Tibial artery (tissue), 4 donors: ENCODE measurements at places on chromosomes 7 and 10.

- DNase-seq: no peak
Observed at GRCh38 chr10:96339956-96340904, 18.6 kb downstream of the OPALIN start.

DNA sequence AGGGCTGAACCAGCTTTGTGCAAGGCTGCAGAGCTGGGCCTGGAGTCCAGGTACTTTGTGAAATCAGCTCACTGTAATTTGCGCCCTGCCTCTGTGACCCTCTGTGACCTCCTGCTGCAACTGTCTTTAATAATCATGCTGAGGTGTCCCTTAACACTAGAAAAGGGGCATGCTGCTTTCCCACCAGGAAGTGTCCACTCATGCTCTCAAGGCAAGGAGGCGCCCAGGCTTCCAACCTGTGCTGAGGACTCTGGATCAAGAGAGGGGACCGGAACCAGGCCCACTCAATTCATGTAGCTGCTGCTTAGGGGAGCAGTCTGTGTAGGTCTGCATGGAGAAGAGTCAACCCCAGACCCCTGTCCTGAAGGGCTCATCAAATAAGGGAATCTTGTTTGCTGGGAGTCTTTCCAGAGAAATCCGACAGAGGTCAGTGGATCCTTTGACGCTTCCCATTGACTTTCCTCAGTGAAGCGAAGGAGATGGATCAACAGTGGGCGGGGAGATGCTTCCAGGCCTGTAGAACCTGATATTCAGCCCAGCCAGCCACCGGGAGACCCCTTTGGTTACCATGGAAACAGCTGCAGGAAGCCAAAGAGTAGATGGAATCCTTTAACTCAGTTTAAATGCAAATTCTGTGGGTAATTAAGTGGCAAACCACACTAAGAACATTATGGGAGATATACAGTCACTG lies 945.9 kb downstream of the GRID1 start:
- DNase-seq: no peak

- DNase-seq: no peak
Observed at GRCh38 chr10:3723766-3724165, 61.2 kb downstream of the KLF6 start.

GRCh38 chr10:10128387-10128786 lies 889.3 kb upstream of the CELF2 start:
- DNase-seq: no peak

GRCh38 chr10:62188021-62188616 lies 80.5 kb downstream of the RTKN2 start:
- no peak for DNase-seq

GRCh38 chr10:23693925-23694324 lies 255.1 kb downstream of the OTUD1 start:
- no peak for DNase-seq

DNA sequence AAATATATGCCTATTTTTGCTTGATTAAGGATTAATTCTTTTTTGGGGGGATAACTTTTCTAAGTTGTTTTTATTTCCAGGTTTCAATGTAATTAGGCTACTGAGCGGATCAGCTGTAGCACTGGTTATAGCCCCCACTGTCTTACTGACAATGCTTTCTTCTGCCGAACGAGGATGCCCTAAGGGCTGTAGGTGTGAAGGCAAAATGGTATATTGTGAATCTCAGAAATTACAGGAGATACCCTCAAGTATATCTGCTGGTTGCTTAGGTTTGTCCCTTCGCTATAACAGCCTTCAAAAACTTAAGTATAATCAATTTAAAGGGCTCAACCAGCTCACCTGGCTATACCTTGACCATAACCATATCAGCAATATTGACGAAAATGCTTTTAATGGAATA lies 1.0 kb downstream of the LRRTM3 start:
- DNase-seq: no peak

GRCh38 chr7:41199136-41199535 lies 503.8 kb downstream of the INHBA start:
- DNase-seq: no peak

DNA sequence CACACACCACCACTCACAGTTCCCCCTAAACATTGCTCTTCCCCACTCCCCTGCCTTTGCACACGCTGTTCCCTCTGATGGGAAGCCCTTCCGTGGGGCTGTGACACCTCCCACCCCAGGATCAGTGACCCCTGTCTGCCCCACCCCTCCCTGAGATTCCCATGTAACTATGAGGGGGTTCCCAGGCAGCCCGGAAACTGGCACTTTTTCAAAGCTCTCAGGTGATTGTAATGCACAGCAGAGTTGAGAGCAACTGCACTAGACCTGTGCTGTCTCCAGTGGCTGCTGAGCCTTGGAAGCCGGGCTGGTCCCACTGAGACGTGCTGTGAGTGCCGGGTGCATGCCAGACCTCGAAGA lies 29.8 kb downstream of the GPRIN2 start:
- DNase-seq: peak; percentile 17

- no peak for DNase-seq
Observed at GRCh38 chr7:22579961-22580360, 80.0 kb upstream of the STEAP1B start.

DNA sequence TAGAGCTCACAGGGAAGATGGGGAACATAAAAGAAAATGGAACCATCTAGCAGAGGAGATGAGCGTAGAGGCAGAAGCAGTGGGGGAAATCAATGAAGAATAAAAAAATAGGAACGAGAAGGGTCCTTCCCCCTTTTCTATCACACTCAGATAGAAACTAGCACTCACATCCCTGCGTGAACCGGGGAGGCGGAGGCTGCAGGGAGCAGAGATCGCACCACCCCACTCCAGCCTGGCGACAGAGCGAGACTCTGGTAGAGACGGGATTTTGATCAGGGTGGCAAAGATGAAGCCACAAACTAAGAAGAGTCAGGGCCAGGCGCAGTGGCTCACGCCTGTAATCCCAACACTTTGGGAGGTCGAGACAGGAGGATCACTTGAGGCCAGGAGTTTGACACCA lies 64.7 kb upstream of the ECHDC3 start:
- no peak for DNase-seq

GRCh38 chr10:125158601-125159485 lies 1.5 kb downstream of the CTBP2 start:
- peak; percentile 53 for DNase-seq

DNA sequence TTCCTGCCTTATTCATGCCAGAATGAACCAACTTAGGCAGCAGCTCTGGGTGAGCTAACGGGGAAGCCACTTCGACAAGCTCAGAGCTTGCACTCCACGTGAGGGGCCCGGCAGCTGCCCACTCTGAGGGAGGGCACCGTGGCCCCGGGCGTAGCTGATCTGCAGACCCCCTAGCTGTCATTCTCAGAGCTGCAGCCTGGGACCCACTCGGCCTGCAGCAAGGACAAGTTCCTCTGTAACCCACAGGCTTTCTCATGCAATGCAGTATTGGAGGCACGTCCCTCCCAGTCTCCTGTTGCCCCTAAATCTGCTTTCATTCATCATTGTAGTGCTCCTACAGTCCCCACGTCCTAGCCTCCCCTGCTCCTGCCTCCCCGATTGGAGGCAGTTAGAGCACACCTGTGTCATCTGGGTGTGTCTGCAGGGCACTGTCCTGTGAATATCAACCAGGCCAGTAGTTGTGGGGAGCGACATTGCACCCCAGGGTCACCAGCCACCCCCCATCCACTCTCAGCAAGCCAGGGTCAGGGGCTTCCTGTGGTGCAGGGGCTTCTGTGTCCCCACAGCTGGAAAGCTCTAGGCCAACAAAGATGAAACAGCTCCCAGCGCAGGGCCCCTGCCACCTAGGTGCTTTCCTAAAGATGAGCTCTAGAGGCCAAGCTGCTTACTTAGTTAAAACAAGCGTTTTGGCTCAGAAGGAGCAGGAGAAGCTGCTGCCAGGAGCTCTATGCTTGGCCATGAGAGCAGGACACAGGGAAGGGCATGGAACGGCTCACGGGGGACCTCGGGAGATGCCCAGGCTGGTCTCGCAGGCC lies 333.6 kb downstream of the ADARB2 start:
- DNase-seq: no peak

- no peak for DNase-seq
Observed at GRCh38 chr10:33045421-33045820, 87.4 kb upstream of the ITGB1 start.

GRCh38 chr7:151308791-151309190 lies 32.8 kb upstream of the NUB1 start:
- DNase-seq: no peak

DNA sequence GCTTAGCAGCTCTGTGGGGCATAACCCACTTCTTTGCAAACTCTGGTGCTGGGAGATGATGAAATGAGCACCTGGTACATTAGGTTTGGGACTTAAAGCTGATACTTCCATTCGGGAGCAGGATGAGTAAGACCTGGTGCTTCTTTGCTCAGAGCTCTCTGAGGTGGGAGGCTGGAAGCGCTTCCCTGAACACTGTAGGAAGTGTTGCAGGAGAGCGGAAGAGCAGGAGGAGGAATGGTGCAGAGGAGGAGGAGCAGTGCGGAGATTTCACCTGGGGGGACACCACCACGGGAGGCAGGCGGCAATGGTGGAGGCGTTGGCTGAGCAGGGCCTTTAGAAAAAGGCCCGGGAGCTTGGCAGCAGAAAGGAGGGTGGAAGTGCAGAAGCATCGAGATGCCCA lies 142.5 kb downstream of the MGMT start:
- no peak for DNase-seq

DNA sequence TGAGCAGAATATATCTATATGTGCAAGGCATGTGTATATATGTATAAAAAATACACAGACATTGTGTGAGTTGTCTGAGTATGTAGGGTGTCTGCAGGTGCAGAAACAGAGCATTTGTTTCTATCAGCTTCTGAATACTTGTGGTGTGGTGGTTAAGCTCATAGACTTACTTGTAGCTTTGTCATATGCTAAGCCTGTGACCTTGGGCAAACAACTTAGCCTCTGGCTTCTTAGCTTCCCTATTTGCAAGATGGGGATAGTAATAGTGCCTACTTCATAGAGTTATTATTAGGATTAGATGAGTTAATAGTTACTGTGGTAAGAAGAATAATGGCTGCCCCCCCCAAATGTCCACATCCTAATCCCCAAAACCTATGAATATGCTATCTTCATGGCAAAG lies 28.2 kb upstream of the PAX2 start:
- no peak for DNase-seq

GRCh38 chr7:49037346-49038210 lies 113.2 kb downstream of the CDC14C start:
- DNase-seq: no peak

DNA sequence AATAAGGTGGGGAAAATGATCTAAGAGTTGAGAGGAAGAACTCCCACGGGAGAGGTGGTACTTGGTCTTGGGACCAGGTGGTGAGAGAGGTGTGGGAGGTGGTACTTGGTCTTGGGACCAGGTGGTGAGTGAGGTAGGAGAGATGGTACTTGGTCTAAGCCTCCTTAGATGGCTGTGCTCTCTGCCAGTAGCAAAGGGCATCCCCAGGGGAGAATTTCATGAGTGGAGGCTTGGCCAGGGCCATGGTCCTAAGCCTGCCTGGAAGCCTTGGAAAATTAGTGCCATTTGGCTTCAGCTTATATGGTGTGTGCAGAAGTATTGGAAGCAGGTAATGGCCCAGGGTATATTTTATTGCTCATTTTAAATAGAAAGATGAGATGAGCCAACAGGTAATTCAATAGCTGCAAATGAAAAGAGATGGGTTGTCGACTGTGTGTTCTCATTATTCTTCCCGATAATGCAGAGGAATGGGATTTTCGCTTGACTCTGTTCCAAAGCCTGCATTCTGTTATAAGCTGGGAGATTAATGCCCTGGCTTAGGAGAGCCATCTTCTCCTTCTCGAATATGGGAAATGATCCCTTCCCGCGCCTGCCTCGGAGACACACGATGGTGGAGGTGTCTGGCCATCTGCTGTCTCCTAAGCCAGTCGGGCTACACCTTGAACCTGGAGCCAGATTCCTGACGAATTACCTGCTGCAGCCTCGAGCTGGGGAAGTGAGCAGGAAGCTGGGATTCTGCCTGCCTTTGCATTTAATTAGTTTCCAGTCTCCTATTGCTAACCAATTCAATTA lies 287.8 kb downstream of the GALNT17 start:
- DNase-seq: no peak

DNA sequence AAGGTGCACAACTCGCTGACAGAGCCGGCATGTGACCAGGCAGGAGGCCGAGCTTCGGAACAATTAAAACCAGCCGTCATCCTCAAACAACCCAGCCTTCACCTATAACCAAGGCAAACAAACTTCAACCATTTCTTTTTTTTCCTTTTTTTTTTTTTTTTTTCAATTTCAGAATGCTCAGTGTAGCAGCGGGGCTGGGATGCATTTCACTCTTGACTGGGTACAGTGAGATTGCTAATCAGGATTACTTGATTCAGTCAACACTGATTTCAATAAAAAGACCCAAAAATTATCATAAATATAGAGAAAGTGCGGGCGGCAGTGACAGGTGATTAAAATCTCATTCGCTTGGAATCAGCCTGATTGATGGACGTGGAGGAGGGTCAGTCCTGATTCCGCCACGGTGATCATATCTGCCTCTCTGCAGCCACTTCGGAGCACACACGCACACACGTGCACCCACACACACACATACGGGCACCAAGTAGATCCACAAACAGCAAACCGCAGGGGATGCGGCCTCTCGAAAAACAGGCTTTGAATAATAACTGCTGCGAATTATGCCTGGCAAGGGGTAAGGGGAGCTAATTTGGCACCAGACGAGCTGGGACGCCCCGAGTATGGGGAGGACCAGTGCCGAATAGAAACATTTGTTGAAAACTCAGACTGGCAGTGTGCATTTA lies 31.2 kb downstream of the EBF3 start:
- no peak for DNase-seq

- no peak for DNase-seq
Observed at GRCh38 chr10:110613341-110613995, 30.7 kb upstream of the RBM20 start.

GRCh38 chr7:63027075-63027474 lies 971.6 kb upstream of the ZNF722 start:
- DNase-seq: no peak

DNA sequence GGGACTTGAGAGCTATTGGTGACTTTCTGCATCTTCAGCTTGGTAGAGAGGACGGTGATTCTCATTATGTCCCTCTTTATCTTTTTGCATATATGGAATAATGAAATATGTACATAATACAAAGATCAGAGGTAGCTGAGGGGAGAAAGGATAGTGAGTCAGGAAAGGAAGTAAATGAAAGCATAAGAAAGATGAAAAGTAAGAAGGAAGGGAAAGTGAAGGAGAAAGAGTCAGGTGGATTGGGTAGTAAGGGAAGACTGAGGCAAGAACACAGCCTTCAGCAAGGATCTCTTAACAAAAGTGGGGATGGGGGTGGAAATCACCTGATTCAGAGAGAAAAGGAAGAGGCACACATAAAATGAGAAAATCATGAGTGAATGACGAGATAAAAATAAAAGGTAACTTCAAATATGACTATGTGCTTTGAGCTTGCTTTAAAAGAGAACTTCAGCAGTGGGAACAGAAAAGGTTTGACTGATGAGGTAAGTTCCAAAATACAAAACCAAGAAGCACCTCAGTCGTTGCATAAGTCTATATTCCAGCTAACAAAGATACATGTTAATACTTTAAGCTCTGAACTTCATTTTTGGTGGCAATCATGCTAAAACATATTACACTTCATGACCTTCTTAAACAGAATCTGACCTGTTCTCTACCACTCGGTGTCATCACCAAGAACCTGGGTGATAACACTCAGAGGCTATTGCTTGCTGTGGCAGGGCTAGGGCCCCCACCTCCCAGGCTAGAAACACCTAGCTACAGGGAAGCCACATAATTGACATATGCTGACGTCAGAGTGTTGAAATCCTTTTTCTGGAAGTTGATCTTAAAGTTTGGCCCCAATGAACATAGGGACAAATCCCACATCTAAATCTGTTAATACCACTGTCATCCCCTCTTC lies 32.9 kb downstream of the NRCAM start:
- no peak for DNase-seq

GRCh38 chr10:93461109-93461806 lies 20.9 kb downstream of the MYOF start:
- no peak for DNase-seq

- no peak for DNase-seq
Observed at GRCh38 chr7:107009846-107010203, 34.7 kb upstream of the PRKAR2B start.
